DMS53 (cell line): ENCODE measurements at places on chromosomes 11 and 22.

DNA sequence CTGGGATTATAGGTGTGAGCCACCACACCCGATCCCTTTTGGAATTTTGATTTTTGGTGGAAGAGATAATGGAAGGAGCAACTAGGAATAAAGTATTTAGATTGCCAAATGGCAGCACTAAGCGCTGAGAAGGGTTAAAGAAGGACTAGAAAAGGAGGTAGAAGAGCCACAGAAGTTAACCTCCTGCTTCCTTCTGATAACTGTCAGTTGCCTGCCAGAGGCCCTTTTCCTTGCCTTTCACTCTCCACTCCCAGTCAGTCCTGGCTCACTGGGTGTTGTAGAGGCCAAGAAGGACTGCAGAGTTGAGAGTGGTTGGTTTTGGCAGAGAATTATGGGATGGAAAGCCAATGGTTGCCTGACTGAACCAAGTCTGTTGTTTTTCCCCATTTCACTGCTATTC is 19.3 kb downstream of the ZC3H12C start:
- no peak for DNase-seq

GRCh38 chr11:90187839-90188238 is 35.0 kb downstream of the CHORDC1 start:
- no peak for DNase-seq

DNA sequence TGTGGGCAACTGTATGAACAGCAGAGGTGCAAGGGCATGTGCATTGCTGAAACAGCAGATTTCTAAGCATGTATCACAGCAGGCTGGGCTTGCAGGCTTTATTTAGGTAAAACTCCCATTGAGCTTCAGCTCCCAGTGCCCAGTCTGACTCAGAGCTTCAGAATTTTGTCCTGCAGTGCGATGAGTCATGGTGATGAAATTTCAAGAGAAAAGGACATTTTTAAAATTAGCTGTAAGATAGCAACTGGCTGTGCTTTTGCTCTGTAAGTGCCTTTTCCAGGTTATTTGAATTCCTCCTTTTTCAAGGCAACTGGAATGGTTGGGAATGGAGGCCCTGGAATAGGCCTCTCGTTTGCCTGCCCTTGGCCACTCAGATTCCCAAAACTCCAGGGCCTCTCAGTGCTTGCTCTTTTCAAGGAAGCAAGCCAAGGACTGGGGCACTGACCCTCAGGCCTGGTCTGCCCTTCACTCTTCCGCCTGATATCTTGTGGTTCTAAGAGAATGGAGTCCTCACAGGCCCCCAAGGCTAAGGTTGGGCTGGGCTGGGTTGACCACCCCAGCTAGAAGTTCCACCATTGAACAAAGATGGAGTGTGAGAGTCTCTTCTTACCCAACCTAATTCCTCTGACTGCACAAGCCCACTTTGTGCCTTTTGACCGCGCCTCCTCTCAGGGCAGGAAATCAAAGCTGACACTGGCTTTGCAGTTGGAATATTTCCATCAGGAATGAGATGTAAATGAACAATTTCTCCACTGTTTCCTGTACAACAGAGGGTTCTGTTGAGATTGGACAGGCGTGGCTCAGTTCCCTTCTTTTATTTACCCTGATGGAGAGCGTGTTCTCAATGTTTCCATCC is 59.5 kb upstream of the PRSS23 start:
- DNase-seq: peak; percentile 91

DNA sequence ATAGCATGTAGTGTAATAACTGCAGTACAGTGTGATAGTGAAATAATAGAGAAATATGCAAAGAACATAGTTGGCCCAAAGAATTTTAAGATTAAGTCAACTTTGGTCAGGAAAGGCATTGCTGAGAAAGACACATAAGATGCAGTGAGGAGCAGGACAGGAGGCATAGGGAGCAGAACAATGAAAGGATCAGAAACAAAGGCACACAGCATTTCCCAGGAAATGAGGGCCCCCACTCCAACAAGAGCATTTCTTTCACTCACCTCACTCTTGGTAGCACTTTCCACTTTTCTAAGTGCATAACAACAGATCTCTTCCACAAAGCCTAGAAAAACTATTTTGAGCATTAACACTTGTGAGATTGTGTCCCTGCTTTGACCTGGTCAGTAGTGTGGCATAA is 238.4 kb upstream of the FAT3 start:
- DNase-seq: no peak

- no peak for DNase-seq
Observed at GRCh38 chr11:95791709-95792033, 1.4 kb downstream of the CEP57 start.

GRCh38 chr11:59182457-59183151 is 10.7 kb downstream of the DTX4 start:
- peak; percentile 28 for DNase-seq

DNA sequence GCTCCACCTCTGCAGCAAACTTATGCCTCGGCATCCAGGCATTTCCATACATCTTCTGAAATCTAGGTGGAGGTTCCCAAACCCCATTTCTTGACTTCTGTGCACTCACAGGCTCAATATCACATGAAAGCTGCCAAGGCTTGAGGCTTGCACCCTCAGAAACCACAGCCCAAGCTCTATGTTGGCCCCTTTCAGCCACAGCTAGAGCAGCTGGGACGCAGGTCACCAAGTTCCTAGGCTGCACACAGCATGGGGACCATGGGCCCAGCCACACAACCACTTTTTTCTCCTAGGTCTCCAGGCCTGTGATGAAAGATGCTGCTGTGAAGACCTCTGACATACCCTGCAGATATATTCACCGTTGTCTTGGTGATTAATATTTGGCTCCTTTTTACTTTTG is 24.7 kb upstream of the MTMR2 start:
- no peak for DNase-seq

GRCh38 chr22:49523374-49524008 is 304.2 kb downstream of the BRD1 start:
- no peak for DNase-seq

GRCh38 chr11:35151683-35152280 is 12.8 kb downstream of the CD44 start:
- DNase-seq: no peak

- peak; percentile 92 for DNase-seq
Observed at GRCh38 chr11:127074151-127074761, 73.7 kb upstream of the KIRREL3 start.

DNA sequence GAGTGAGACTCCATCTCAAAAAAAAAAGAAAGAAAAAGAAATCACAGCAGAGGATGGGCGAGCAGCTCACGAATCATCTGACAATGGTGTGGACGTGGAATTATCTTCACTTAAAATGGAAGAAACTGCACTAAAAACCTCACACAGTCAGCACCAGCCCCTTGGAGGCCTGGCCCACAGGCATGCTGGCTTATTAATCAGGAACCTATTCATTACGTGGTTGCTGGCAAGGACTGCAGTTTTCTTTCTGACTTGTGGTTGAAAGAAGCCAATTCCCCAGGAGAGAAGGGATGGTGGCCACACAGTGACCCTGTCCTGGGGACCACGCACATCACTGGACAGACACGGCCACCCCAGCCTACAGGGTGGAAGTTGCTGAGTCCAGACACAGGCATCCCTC is 401.1 kb downstream of the CTTN start:
- DNase-seq: no peak

DNA sequence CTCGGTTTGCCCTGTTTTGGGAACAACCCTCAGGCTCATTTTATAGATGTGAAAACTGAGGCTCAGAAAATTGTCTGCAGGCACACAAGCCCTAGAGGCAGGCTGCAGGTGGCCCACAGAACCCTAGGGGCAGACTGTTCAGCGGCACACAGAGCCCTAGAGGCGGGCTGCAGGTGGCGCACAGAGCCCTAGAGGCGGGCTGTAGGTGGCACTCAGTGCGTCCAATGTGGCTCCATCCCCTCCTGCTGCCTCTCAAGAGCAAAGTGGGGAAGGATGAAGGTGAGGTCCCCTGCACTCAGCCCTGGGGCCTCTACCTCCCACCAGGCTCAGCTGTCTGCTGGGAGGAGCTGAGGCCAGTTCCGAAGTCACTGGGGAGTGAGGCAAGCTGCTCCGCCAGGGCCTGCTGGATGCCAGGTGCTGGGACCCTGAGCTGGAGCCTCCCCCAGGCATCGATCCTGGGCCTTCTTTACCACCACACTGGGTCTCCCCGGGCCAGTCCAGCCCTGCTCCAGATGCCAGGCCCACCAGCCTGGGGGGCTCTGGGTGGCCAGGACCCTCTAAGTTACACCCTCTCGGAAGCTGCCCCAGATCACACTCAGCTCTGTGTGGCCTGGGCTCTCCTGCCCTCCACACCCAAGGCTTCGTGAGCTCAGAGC is 2.3 kb downstream of the ACY3 start:
- DNase-seq: peak; percentile 87

GRCh38 chr11:123202155-123203151 is 7.4 kb upstream of the CLMP start:
- DNase-seq: peak; percentile 9

DNA sequence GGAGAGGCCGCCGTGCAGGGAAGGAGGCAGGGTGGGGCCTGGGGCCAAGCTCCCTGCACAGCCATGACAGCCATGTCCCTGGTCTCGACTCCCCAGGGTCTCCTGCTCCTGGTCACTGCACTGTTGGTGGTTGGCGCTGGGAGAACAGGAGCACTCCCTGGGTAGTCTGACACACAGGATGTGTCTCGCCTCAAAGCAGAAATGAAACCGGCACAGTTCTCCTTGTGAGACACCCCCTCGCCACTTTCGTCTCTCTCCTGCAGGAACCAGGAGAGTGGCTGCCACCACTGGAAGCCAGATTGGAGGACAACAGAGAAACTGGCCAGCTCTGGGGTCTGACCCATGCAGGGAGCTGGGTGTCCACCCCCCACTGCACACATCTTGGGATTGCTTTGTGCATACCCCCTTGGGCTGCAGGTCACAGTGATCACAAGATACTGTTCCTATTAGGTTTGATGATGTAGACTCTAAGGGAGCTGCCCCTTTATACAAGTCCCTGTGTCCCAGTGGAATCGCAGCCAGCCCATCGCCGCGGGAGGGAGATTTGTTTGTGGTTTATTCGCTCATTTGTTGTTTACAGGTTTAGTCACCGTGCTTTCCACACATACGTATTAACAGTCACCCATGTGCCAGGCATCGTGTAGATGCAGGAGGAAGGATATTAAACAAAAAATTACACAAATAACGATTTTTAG is 27.0 kb upstream of the YWHAH start:
- DNase-seq: no peak

- DNase-seq: no peak
Observed at GRCh38 chr11:16774936-16775613, 36.6 kb downstream of the C11orf58 start.

DNA sequence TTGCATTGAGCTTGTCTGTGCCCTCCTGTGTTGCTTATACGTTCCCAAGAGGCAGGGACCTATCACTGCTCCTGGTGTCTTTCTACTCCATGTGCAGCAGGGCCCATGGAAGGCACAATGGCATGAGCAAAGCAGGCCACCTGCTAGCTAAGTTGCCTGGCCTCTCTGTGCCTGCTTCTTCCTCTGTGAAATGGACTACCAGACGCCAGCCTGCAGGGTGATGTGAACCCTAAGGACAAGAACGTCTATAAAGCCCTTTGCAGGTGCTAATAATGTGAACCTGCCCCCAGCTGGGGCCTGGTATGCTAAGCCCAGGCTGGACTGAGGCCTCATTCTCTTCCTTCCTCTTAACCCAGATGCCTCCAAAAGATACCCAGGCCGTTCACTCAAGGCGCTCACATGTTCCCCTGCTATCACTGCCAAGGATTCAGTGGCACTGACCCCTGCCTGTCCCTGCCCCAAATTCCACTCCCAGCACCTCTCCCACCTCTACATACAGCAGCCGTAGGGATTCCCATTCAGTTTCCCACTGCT is 4.0 kb downstream of the GUCD1 start:
- no peak for DNase-seq

- no peak for DNase-seq
Observed at GRCh38 chr22:47816121-47816862, 1053.8 kb downstream of the TBC1D22A start.

- DNase-seq: no peak
Observed at GRCh38 chr11:29214833-29215232, 802.0 kb downstream of the KCNA4 start.

- peak; percentile 55 for DNase-seq
Observed at GRCh38 chr11:63682066-63683021, 1.0 kb downstream of the RTN3 start.
